ENCODE measurements at places on chromosomes 7 and 10. TPM values are rescaled to one million over a fixed set of nuclear protein-coding genes. Genes with fewer than 3 reads are reported as not detected.

Gene ADCY1
- 0.16 TPM for total RNA-seq

Gene MBLAC1
- not detected for total RNA-seq

Gene ZNF746
- 50.4 TPM for total RNA-seq

Gene PTTG1IP2
- total RNA-seq: not detected

Gene FKBP6
- not detected for total RNA-seq

Gene GGCT
- total RNA-seq: 20.3 TPM

Gene HOXA5
- 30.9 TPM for total RNA-seq

Gene STEAP2
- total RNA-seq: 33.3 TPM

Gene GPRIN2
- total RNA-seq: 97.3 TPM

Gene PDE1C
- 2.5 TPM for total RNA-seq

Gene AS3MT
- 3.4 TPM for total RNA-seq

Gene LMBR1
- total RNA-seq: 62.9 TPM

Gene WIPF3
- total RNA-seq: not detected

Gene CALHM3
- not detected for total RNA-seq

Gene AQP1
- total RNA-seq: 98.3 TPM

Gene TUBAL3
- total RNA-seq: 29.5 TPM

Gene PCDH15
- 0.37 TPM for total RNA-seq

Gene TMEM270
- total RNA-seq: not detected

Gene OR2A5
- not detected for total RNA-seq

Gene FAM149B1
- total RNA-seq: 12.7 TPM

Gene NRP1
- total RNA-seq: 14.1 TPM

Gene BEND7
- total RNA-seq: 16.1 TPM

Gene TBX20
- not detected for total RNA-seq

Gene PRKCQ
- 1.5 TPM for total RNA-seq

Gene CLRN3
- 104 TPM for total RNA-seq

Gene OR9A2
- total RNA-seq: not detected

Gene STK31
- 0.80 TPM for total RNA-seq

Gene MGAM2
- total RNA-seq: 84.5 TPM

Gene KLF14
- 3.0 TPM for total RNA-seq

Gene PNLIPRP2
- not detected for total RNA-seq

Gene TOMM7
- total RNA-seq: 143 TPM

Gene SLC16A9
- total RNA-seq: 0.80 TPM

Gene WDR11
- 80.0 TPM for total RNA-seq

Gene MYPN
- total RNA-seq: not detected

Gene PRF1
- 12.7 TPM for total RNA-seq
